Fibroblast of villous mesenchyme (primary cell): ENCODE measurements at places on chromosomes 3 and 15. TPM values are rescaled to one million over a fixed set of nuclear protein-coding genes. Genes with fewer than 3 reads are reported as not detected.
A peak's percentile ranks its signal among the peaks of the same experiment; 100 is the strongest.

Gene ZPLD1
- total RNA-seq = 0.43 and 1.3 TPM in 2 replicates

GRCh38 chr3:47716656-47717055 is 65.0 kb downstream of the SMARCC1 start:
- DNase-seq = peak; percentile 28

DNA sequence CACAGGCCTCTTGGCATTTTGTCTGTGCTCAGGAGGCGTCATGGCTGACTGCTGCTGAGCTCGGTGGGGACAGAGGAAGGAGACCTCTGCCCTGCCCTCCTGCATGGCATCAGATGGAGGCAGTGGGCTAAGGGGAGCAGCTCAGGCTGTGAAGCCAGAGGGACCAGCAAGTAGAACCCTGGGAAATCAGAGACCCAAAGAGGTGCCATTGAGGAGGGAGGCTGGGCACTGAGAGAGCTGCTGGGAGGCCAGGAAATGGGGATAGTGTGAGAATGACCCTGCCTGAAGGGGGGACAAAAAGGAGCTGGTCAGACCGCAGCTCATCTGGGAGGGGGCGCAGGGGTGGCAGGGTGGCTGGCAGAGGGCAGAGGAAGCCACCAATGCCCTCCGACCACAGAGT is 136.8 kb downstream of the FBLN2 start:
- no peak for DNase-seq

Gene ASB7
- 13.8 and 16.1 TPM in 2 replicates for total RNA-seq

DNA sequence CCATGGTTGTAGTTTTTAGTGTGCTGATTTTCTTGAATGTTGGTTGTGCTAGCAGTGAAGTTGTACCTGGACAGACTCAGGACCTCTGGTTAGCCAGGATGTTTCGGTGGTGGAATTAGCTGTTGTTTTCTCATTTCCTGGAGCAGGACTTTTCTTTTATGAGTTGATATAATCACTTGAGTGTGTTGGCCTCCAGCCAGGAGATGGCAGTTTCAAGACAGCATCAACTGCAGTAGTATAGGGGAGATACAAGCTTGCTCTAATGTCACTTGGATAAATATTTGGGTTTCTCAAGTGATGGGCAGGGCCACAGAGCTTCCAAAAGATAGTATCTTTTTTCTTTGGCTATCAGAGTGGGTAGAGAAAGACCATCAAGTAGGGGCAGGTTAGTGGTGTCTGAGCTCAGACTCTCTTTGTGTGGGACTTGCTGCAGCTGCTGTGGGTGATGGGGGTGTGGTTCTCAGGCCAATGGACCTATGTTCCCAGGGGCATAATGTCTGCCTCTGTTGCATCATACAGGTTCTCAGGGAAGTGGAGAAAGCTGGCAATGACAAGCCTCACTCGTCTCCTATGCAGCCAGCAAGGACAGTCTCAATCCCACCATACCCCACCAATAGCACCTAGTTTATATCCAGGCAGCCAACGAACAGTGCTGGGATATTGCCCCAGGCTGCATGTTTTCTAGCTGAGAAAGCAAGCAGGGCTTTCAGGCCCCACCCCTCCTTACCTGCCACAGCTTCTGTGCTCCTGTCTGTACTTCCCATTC is 14.6 kb upstream of the OR5K2 start:
- DNase-seq = no peak

GRCh38 chr3:168997488-168997887 is 666.0 kb downstream of the MECOM start:
- DNase-seq = no peak

DNA sequence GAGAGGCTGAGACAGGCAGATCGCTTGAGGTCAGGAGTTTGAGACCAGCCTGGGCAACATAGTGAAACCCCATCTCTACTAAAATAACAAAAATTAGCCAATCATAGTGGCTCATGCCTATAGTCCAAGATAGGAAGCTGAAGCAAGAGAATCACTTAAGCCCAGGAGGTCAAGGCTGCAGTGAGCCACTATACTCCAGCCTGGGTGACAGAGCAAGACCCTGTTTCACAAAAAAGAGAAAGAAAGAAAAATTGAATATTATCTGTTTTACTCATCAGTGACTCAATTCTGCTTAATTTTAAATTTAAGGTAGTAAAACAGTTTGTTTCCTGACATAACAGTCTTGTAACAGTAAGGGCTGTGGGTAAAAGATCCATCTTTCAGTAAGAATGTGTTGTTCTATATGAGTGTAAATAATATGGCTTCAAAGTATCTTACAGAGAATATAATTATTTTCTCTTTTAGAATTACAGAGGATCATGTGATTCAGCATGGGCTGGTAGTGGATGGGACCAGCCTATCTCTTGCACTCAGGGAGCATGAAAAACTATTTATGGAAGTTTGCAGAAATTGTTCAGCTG is 85.8 kb downstream of the ATP11B start:
- no peak for DNase-seq

- no peak for DNase-seq
Observed at GRCh38 chr3:101687142-101687931, 819 bp upstream of the RPL24 start.

- peak; percentile 6 for DNase-seq
Observed at GRCh38 chr3:161649900-161650484, 153.4 kb downstream of the OTOL1 start.

Gene MESP2
- total RNA-seq = 0.32 and 0.43 TPM in 2 replicates

Gene HYKK
- total RNA-seq = 1.7 and 2.3 TPM in 2 replicates

DNA sequence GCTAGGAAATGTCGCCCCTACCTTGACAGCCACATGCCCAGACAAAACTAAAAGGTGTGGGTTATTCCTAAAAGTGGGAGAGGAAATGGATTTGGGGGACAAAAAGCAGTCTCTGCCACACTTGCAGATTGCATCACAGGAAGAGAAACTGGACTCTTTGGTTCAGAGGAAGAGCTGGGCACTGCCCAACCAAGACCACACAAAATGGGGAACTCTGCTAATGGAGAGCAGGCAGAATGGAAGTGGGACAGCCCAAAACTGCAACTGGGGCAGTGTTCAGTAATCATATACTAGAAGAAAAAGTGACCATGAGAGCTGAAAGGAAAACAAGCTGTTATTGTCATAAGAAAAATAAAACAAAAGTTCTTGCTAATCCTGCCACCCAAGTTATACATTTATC is 138.9 kb upstream of the FRMD4B start:
- no peak for DNase-seq

GRCh38 chr3:153783106-153783505 is 338.1 kb upstream of the ARHGEF26 start:
- DNase-seq = peak; percentile 5

- peak; percentile 70 for DNase-seq
Observed at GRCh38 chr3:111080413-111080812, 8.8 kb downstream of the NECTIN3 start.

DNA sequence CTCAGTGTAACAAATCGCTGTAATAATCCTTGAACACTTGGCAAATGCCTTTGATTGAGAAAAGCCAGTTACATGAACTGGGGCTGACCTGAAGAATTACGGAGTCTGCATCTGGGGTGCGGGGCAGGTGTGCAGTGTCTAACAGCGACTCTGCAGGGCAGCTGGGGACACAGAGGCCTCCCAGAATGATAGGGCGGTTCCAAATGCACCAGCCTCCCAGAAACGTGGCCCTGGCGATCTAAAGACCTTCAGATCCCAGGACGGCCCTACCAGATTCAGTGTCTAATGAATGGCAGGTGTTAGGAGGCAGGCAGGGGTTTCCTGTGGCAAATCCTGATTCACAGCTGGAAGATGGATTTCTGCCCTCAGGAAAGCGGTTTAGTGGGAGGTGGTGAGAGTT is 100.5 kb upstream of the RGMA start:
- DNase-seq = no peak

GRCh38 chr3:160739079-160739478 is 17.0 kb upstream of the PPM1L start:
- DNase-seq = no peak

DNA sequence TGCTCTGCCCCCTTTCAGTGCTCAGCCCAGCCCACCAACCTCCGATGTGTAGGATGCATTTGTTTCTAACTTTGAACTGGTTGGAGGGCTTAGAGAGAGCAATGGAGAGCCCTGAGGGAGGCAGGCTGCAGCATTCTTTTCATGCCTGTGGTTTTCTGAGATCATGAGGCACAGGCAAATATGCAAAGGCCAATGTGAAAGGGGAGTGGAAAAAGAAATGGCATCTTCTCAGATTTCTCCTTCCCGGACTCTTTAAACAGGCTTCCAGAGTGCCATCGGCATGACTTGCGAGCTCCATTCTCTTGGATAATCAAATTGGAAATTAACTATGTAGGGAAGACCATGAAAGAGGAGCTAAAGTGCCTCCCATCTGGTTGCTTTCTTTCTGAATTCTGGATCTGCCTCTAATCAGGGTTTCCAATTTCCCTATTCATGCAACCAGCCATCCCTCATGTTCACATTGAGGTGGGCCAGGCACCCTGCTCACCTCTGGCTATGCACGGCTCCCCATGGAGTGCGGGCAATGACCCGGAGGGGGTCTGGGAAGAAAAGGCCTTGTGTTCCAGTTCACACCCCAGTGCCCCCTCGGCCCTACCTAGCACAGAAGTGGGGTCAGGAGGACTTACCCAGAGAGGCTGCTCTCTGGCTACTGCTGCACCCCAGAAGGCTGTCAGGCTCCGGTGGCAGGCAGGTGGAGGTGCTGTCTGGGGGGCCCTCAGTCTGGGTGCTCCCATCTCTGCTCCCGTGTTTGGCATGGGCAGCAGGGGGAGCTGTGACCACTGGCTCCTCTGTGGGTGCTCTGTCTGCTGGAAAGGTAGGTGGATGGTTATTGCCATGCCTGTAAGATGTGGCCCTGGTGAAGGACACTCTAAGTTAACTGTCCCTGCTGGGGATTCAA is 16.1 kb downstream of the AMOTL2 start:
- peak; percentile 96 for DNase-seq
